ENCODE measurements at places on chromosomes 7 and 10.

DNA sequence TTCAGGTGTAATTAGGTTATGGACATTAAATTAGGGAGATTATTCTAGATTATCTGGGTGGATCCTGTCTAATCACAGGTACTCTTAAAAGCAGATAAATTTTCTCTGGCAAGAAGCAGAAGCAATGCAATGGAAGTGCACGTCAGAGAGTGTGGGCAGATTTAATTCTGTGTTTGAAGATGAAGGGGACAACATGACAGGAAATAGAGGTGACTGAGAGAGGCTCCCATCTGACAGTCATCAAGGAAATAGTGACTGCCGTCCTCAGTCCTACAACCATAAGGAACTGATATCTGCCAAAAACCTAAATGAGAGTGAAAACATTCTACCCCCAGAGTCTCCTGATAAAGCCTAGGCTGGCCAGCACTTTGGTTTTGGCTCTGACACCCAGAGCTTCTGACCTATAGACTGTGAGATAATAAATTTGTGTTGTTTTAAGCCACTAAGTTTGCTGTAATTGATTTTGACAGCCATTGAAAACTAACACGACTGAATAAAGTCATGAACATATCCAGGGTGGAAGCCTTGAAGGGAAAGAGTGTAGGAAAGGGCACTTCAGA lies 30.5 kb upstream of the DDX50 start:
- DNase-seq = no peak

- no peak for DNase-seq
These were observed 82.3 kb downstream of the KMT2E start for GRCh38 chr7:105096306-105096705.

DNA sequence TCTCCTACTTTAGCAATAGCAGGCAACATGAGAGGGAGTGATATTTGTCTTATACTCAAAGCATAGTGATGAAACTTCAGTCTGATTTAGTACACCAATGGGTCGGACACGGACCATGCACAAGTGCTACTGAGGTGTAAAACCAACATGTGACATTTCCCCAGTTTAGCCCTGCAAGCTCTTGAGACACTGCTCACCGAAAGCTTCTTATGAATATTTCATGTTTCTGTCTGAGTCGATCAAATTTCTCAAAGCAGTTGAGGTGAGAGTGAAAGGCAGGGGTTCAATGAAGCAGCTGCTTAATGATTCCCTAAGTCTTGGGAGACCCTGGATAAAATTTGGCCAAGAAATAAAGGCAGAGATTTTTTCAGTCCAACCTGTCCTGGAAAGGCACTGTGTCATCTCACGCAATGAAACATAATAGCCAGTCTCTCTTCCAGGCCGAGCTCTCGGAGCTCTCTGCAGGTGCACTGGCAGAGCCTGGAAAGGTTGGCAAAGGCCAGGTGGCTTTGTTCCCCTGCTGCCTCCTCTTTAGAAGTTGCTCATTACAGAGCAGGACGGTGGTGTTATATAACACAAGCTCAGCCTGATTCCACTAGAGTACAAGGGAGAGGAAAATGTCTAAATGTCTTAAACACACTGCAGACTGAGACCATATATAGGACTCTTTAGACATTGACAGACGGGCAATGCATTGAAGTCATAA lies 33.9 kb upstream of the XPNPEP1 start:
- no peak for DNase-seq

GRCh38 chr7:94252971-94253370 lies 141.7 kb upstream of the COL1A2 start:
- DNase-seq = no peak

- DNase-seq = no peak
These were observed 135.1 kb downstream of the NPY start for GRCh38 chr7:24419077-24419476.

- no peak for DNase-seq
These were observed 133.3 kb downstream of the EXOC4 start for GRCh38 chr7:133386205-133386604.

GRCh38 chr10:6919077-6919476 lies 339.0 kb upstream of the PRKCQ start:
- no peak for DNase-seq

DNA sequence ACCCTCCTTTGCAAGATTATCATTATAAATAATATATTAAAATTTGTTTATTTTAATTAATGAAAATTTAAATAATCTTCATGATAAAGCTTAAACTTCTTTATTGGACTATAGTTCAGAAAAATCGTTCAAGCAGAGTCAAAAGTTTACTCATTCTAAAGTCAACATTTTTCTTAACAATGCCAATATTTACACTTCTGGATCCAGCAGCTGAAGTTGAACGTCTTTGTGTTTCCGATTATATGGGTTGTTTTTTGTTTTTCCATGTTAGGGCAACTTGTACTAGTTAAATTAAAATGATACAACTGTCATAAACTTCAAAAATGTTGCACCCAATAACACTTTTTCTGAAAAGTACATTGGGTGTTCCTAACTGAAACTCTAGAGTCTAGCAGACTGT lies 43.8 kb downstream of the GRB10 start:
- no peak for DNase-seq

DNA sequence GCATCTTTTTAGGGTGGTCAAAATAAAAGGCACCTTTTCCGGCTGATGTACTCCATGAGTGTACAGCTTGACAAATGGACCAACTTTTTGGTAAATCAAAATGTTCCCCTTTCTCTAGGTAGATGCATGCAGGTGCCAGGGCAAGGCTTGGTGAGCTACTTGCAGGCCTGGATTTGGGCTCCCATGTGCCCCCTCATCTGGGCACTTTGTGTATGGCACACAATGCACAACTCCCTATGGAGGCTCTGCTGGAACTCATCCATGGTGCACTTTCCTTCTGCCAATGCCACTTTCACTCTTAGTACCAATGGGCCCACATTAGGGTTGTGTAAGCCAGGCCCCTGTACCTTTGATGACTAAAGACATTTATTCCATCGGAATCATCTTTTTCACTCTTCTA lies 300.8 kb downstream of the SDHAF3 start:
- DNase-seq = no peak

DNA sequence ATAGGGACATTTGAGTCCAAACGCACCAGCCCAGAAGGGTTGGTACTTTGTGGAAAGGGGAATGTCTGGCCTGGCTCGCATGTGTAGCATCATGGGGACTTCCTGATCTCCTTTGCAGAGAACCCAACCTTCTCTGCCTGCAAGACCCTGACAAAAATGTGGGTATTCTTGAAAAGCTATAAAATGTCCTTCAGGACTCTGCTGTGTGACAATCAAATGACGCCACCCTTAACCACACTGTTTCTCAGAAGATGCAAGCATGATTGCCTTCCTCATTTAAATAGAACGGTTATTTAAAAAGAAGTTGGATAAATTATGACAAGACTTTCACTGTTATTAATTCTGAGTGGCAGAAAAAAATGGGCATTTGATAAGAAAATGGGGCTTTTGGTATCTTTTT lies 15.1 kb upstream of the GPR15LG start:
- DNase-seq = no peak

GRCh38 chr10:3290550-3290949 lies 118.0 kb upstream of the PITRM1 start:
- no peak for DNase-seq

DNA sequence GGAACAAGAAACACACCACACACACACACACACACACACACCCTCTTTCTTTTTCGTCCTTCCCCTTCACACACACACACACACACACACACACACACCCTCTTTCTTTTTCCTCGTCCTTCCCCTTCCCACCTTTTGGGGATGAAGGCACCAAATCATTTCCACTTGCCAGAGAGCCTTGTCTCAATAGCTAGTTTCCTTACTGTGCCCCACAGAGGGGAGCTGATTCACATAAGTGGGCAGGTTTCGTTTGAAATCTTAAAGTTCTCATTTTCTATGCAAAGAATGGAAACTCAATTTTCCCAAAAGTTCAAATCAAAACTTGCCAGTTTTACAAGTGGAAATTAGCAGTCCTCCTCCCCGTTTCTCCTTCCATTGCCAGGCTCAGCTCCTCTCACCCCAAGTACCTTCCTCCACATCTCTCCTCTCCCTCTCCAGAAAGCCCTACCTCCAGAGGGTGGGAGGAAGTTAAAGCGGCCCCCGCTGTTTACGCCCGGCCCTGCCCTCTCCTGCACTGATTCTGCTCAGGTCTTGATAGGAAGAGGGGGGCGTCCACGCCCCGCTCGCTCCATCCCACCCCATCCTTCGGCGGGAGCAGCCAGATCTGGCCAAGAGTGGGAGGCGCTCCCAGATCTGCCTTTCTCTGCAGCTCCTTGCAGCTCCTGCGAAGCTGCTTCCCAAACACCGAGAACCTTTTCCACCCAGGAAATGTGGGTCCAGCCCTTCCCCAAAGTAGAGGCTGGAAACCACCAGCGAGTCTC lies 1.3 kb downstream of the CTTNBP2 start:
- DNase-seq = no peak

DNA sequence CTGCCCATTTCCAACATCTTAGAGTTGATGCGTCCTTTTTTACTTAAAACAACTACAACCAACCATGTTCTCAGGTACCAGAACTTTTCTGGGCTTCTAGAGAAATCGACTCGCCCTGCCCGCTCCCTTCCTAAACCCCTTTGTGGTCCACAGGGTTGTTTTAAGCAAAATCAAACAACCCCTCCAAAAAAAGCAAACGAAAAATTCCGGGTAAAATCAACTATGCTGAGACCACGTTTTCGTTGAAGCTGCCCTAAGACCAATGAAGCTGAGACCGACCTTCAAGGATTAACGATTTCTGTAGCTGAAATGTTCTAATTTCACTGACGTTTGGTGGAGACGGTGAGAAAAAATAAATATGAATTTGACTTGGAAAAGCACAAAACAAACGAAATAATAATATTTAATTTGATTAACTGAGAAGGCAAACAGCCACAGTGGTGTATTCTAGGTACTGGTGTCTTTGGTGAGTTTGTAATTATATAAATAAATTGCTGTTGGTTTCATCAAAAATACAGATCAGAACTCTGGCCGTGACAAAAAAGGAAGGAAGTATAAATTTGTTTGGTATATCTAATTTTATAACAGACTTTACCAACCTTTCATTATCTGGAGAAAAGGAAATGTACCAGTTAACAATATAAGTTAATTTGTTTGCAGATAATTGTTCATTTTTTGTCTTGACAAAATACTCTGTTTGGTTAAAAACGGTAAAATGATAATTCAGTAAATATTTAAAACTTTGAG lies 4.7 kb upstream of the IGF2BP3 start:
- DNase-seq = no peak

- peak; percentile 17 for DNase-seq
These were observed 96.2 kb downstream of the C10orf105 start for GRCh38 chr10:71623098-71623985.

GRCh38 chr10:123496375-123496774 lies 169.8 kb upstream of the GPR26 start:
- DNase-seq = no peak

DNA sequence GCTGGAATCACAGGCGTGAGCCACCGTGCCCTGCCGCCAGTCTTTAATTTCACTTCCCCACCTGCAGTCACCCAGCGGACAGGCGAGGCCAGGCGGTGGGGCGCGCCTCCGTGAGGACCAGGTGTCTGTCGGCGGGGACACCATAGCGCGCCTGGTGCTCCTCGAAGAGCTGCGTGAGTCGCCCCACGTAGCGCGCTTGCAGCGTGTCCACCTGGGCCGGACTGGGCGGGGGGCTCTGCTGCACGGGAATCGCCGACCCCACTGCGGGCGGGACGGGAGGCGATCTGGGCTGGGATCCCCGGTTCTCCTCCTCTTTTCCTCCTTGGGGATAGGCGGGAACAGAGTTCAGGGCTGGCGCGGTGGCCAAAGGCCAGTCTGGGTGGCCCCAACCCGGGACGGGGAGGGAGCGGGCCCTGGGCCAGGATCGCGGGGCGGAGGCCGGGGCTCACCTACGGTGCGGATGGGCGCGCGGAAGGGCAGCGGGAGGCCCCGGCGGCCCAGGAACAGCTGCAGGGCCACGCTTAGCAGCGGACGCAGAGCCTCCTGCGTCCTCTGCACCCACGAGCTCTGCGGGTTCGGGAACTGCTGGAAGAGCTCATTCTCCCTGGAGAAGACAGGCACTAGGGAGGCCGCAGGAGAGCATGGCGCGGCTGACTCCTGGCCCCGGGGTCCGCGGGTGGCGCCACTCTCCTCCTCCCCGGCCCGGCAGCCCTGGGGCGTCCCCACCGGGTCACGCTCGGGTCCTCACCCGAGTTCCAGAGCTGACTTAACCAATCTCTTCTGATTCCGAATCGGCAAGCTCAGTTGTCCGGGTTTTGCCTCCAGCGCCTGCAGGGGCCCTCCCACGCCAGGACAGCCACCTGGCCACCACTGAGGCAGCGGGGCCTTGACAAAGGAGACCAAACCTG lies 1.1 kb upstream of the MOGAT3 start:
- DNase-seq = peak; percentile 16

DNA sequence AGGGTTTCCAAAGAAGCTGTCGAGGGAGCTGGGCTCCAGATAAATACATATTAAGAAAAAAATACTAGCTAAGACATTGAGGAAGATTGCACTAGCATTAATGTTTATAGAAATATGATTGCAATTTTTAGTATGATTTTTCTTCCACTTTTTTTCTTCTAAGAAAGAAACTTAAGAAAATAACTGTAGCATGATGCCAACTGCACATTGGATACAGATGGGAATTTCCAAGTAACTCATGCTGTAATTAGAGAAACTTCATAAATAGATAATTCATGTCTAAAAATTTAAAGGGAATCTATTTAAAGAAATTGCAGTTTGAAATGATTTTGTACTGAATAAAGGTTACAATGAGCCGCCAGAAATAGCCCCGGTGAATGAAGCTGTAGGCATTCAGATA lies 119.4 kb downstream of the POLR1F start:
- no peak for DNase-seq

- DNase-seq = no peak
These were observed 2.7 kb upstream of the FRAT2 start for GRCh38 chr10:97336942-97337831.

- DNase-seq = no peak
These were observed 68.9 kb upstream of the LEP start for GRCh38 chr7:128172151-128172550.

- no peak for DNase-seq
These were observed 291.3 kb downstream of the WDR37 start for GRCh38 chr10:1347525-1347924.

DNA sequence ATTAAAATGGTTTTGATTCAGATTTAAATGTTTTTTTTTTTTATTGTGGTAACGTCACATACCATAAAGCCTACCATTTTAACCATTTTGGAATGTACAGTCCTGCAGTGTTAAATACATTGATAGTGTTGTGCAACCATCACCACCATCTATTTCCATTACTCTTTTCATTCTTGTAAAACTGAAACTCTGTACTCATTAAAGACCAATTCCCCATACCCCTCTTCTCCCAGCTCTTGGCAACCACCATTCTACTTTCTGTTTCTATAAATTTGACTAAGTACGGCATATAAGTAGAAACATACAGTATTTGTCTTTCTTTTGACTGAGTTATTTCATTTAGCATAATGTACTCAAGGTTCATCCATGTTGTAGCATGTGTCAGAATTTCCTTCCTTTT lies 96.2 kb downstream of the EXOC4 start:
- DNase-seq = no peak

DNA sequence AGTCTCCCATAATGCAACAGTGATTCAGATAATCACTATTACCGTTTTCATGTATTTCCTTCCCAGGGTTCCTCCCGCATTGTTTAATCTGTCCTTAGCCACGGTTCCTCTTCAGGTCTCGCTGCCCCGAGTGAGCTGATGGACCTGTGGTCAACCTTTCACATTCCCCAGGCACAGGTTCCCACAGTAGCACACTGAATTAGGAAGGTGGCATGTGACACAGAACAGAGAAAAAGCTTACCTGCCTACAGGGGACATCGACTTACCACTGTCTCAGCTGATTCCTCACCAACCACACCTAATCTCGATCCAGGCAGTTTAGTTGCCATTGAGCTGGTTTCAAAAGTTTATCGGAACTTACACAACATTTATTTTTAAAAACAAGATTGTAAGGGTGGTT lies 72.2 kb downstream of the MTURN start:
- DNase-seq = no peak

Data from CD4-positive, alpha-beta T cell treated with Interleukin-4 for 1 hour (primary cell).